ENCODE measurements at places on chromosomes 2 and 18.

DNA sequence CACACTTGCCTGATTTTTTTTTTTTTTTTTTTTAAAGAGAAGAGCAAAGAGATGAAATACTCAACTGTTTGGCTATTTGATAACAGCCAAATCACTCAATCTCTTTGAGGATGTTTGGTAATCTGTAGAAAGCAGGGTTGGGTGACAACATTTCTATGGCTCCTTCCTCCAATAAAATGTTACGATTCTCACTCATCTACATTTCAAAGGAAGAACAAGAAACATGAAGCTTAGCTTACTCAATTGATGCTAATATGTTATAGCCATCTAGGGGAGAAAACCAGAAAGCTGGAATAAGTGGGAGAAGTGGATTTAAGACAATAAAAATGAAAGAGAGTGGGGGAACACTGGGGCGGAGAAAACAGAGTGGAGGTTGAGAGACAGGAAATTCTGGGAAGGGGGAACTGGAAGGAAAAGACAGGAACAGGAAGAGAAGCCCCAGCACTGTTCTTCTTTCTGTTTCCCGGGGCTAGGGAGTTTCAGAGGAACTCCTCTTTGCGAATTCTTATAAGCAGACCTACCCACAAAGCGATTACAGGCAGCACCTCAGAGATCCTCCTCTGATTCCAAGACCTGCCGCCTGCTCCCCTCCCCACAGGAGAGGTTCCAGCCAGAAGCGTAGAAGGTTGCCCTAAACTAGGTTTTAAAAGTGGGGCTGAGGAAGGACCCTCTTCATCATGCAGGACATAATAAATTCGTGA lies 13.3 kb downstream of the ST3GAL5 start:
- no peak for DNase-seq

GRCh38 chr2:102040229-102040628 lies 48.5 kb downstream of the IL1R2 start:
- no peak for DNase-seq

GRCh38 chr18:46624127-46624526 lies 32.9 kb downstream of the LOXHD1 start:
- no peak for DNase-seq

DNA sequence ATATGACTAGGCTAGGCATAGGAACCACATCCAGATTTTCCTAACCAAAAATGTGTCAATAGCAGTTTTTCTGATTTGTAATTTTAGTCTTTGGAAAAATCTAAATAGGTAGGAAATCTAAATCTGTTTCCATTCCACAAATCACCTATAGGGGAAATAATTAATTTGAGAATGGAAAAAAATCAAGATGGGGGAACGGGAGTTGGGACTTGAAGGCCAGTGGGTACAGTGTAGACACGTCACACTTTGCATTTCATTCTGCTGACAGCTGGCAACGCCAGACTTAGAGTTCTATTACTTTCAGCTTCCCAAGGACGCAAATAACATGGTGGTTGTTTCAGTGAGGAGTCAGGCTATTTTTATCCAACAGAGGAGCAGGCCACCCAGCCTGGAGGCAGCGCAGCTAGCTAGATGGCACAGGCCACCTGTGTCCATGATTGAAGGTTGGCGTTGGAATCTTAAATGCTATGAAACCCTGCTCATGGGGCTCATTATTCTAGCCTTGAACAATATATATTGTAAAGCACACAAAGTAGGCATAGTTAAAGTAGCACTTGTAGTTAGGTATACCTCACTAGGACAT lies 23.4 kb downstream of the HNRNPA3 start:
- DNase-seq = no peak

DNA sequence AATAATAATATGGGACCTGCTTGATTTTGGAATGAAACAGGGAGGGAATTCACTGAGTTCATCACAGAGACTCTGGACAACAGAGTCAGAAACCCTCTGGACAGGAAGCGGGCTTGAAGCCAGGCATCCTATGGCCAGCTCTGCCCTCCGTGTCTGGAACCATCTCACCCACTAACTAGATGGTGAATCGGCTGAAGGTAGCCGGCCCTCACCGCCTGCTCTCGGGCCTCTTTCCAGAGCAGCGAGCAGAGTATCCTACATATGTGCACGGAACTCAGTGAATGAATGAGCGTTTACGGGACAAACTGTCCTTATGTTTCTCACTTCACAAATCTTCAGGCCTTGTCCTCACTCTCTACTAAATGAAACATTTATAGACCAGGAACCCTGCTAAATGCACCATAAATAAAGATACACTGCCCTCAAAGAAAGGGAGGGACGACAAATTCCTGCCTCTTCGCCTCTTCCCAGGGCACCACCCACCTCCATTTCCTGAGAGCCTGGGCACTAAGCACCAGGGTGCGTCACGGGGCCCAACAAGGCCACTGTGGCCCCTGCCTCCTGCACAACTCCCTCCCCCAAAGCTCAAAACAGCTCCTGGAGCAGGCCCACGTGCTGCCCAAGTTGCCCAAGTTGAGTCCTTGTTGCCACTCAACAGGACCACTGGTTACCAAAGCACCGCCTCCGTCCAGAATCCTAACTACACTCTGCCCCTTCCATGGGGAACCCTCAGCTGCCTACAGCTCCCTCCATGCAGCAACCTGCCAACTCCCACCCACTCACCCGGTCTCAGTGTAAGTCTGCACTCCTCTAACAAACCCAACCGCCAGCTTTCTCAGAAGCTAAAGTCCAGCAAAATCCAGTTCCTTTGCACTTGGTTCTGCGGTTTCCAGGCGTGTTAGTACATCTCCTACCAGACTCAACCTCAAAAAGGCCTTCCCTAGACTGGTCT lies 1.7 kb downstream of the TBC1D8 start:
- DNase-seq = no peak

DNA sequence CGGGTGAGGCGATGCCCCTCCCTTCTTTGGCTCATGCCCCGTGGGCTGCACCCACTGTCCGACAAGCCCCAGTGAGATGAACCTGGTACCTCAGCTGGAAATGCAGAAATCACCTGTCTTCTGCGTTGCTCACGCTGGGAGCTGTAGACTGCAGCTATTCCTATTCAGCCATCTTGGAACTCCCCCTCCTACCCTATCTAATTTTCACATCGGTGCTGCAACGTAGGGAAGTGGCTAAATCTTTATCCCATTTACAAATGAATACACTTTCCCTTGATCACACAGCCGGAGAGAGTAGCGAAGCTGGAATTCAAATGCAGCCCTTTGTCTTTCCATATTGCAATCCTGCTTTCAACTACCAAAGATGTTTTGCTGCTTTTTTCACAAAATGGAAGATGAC lies 1.4 kb upstream of the TMEM247 start:
- DNase-seq = no peak

GRCh38 chr2:33264766-33265165 lies 211.7 kb upstream of the RASGRP3 start:
- no peak for DNase-seq

DNA sequence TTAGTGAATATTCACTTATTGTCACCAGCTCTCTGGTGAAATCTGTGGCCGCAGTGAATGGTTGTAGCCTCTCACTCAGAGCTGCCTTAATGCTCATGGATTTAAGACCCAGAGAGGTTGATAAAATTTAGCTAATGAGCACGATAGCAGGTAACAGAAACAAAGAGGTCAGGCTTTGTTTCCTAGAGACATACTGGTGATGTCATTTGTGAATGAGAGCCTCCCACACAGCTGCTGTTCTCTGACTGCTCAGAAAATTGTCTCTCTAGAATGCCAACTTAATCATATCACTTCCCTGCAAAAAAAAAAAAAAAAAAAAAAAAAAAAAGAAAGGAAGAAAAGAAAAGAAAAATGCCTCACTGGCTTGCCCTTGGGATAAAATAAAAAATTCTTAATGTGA lies 411.7 kb upstream of the MYT1L start:
- no peak for DNase-seq

GRCh38 chr2:218196974-218197373 lies 20.0 kb upstream of the ARPC2 start:
- DNase-seq = no peak

DNA sequence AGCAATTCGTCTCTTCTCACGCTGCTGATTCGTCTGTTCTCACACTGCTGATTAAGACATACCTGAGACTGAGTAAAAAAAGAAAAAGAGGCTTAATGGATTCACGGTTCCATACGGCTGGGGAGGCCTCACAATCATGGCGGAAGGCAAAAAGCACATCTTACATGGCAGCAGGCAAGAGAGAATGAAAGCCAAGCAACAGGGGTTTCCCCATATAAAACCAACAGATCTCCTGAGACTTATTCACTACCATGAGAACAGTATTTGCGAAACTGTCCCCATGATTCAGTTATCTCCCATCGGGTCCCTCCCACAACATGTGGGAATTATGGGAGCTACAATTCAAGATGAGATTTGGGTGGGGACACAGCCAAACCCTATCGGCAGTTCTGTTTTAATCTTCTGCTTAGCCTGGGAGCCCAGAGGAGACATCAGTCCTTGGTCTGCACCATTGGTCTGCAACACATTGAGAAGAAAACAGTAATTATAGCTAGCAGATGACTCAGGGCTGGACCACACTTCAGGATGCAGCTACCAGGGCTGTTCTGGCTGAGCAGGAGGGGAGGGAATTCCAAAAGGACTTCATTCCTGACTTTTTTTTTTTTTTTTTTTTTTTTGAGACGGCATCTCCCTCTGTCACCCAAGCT lies 69.4 kb downstream of the CABLES1 start:
- no peak for DNase-seq

GRCh38 chr2:144358374-144358964 lies 161.4 kb downstream of the ZEB2 start:
- DNase-seq = no peak

DNA sequence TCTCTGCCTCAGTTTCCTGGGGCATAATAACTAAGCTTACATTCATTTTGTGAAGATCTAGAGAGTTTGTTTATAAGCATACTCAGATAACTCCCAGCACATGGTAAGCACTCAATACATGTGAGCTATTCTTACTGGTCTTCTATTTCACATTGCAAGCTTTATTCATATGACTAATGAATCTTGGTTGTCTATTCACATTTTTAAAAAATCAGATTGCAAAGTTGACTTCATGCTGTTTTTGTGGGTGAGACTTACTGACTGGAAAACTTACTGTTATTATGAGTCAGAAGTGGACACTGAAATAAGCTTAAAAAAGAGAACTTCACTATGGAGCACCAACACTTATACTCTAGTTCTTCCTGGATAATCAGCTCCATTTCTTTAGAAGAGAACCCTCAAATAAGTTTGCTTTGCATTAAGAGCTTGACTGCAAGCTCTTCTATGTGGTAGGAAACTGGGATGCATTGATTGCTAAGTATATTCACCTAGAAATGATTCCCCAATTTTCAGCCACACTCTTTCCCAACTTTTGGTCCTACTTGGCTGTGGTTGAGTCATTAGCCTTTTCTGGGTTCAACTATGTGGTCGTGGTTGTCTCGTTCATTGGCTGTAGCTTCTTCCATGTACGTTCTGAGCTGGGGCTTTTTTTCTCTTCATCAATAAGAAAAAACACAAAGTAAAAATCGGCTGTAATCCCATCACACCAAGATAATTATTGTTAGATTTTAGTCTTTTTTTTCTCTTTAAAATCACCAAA lies 29.5 kb upstream of the RBMS1 start:
- DNase-seq = peak; percentile 43

DNA sequence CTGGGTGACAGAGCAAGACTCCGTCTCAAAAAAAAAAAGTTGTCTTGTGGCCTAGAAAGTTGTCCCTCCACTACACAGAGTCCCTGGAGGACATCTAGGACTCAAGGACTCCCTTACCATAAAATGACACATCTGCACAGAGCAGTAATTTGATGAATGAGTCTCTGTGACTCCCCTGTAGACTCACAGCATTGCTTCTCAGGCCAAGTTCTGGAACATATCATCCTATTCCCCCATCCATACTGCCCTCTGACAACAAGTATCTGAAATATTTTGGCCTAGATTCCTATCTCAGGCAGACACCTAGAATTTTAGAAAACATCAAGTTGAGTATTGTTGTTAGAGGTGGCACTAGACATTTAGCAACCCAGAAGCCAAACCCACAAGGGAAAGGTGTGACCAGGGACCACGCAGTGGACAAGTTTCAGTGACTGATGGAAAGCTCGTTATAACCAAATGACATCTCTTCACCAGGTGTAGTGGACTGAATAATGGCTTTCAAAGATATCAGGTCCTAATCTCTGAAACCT lies 97.9 kb upstream of the ATP8B1 start:
- no peak for DNase-seq

DNA sequence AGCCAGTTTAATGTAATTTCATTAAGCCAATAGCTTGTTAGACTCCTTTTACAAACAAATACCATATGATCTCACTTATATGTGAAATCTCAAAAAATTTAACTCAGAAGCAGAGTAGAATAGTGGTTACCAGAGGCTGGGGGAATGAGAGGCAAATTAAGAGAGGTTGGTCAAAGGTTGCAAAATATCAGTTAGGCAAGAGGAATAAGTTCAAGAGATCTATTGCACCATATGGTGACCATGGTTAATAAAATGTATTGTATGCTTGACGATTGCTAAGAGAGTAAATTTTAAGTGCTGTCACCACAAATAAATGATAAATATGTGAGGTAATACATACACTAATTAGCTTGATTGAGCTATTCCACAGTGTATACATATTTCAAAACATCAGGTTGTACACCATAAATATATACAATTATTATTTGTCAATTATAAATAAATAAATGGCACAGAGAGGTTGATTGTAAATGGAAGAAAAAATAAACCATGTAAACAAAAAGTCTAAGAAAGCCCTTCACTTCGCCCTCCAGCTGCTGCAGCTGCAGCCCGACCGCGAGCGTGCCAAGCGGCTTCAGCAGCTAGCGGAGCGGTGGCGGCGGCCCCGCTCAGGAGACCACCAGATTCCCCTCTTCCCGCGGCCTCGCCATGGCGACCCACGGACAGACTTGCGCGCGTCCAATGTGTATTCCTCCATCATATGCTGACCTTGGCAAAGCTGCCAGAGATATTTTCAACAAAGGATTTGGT lies 23.0 kb upstream of the ACTR2 start:
- no peak for DNase-seq

- no peak for DNase-seq
Observed at GRCh38 chr18:55475916-55476315, 112.1 kb downstream of the TCF4 start.

- no peak for DNase-seq
Observed at GRCh38 chr2:16256601-16257321, 316.4 kb downstream of the MYCN start.

DNA sequence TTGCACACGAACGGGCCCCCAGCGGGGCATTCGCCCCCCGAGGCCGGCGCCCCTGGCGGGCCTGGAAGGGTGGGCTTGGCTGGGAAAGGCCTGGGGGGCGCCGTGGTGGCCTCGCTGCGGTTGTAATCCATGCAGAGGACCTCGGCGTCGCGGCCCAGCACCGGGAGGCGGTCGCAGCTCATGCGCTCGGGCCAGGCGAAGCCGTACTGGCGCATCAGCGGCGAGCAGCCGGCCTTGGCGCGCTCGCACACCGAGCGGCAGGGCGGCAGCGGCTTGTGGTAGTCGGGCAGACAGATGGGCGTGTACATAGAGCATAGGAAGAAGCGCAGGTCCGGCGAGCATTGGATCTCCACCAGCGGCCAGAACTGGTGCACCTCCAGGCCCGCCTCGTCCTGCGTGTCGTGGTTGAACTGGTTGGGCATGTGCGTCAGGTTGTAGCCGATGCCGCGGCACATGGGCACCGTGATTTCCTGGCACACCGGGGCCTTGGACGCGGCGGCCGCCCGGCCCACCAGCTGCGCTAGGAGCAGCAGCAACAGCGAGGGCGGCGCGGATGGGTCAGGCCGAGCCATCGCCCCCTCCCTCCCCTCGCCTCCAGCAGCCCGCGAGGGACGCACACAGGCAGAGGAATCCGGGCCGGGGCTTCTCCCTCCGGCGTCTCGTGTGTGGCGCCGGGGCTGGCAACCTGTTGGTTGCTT lies 1.4 kb downstream of the FZD5 start:
- DNase-seq = no peak

All from AG09309 (cell line).